ENCODE measurements at places on chromosomes 2 and 18.

DNA sequence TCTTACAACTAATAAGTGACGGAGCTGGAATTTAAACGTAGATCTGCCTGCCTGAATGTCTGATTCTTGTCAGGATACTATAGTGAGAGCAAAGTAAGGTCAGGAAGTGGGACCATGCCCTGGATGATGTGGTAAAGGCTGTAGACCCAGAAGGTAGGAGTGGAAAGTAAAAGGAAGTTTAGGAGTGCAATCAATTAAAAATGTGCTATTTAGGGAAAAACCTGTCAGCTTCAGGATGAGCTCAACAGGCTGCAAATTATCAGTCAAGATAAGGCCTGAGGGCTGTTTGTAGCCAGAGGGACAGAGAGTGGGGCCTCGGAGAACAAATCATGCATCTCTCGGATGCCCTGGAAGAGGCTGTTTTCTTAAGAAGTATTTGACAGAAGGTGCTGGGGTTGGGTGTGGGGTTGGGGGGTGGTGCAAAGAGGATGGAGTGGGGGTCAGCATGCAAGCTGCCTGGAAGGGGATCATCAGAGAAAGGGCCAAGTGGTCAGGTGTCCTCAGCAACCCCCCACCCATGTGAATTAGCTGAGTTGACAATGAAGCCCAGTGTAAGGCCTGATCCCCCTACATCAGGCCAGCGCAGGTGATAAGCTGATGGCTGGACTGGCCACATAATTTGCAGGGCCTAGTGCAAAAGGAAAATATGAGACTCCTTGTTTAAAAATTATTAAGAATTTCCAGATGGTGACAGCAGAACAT, 53.2 kb upstream of the MAPRE3 start:
- no peak for DNase-seq

- no peak for DNase-seq
These were observed 608.7 kb upstream of the REG3G start for GRCh38 chr2:78416625-78417300.

GRCh38 chr2:171367692-171368091, 66.1 kb downstream of the METTL8 start:
- no peak for DNase-seq

DNA sequence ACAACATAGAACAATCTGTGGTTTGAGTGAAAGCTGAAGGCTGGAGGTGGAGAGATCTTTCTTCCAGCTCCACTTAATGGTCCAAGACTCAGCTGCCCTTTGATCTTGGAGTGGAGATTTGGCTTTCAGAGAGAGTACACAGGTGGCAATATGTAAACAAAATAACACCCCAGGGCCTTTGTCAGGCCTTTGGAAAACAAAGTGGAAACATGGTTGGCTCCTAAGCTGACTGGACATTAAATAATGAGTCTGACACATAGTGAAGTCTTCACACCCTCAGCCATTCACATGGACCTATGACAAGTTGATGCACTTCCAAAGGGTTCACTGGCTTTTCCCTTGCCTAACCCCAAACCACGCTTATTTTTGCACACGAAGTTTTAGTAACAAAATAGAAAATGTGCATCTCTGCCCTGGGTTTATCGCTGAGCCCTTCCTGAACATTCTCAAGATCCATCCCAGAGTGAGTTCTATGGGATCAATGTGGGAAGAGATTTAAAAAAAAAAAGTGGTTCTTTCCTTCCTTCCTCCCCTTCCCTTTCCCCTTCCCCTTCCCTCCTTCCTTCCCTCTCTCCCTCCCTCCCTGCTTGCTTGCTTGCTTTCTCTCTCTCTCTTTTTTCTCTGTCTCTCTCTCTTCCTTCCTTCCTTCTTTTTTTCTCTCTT, 201.3 kb upstream of the NT5C1B start:
- no peak for DNase-seq

- DNase-seq, result no peak
These were observed 9.3 kb downstream of the GPN1 start for GRCh38 chr2:27638037-27638637.

- no peak for DNase-seq
These were observed 225.4 kb upstream of the ID2 start for GRCh38 chr2:8456151-8457091.

- no peak for DNase-seq
These were observed 44.7 kb downstream of the CTIF start for GRCh38 chr18:48583573-48583972.

DNA sequence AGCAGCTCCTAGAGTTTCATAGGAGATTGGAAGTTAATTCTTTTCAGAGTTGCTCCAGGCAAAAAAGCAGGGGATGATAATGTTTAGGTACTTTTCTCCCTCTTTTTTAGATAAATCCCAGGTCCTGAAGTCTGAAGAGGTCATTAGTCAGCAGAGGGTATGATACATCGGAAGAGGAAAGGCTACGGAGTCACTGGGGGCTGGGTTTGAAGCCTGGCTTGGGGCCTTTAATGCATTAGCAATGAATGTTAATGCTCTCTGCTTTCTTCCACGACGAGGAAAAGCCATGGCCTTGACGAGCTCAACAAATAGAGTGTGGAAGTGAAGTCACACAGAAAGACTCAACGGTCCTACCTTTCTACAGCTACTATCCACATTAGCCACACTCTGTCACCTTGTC, 235.1 kb downstream of the NCKAP5 start:
- DNase-seq, result no peak

DNA sequence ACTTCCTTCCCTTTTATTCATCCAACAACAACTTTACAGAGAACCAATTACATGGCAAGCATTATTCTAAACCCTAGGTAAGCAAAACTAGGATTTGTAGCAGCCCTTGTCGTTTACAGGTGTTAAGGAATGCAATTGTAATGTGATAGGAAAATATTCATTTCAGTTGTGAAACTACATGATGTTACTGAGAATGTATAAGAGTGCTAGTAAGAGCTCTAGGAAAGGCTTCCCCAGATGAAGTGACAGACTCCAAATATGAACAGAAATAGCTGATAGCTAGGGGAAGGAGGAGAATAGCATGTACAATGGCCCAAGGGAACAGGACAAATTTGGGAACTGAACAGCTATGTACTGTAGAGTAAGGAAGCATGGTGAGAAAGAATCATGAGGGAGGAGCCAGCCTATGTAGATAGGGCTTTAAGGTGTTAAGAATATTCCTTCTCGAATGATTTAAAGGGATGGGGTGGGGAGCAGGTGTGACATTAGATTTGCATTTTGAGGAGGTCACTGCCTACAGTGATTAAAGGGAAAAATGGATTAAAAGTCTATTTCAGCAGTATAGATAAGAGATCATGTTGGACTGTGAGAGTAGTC, 31.7 kb downstream of the RPE start:
- no peak for DNase-seq

All from stimulated activated CD8-positive, alpha-beta memory T cell treated with anti-CD3 and anti-CD28 coated beads, Interleukin-15, amount 100 ng/mL, for 4 hours (primary cell).